Activated effector memory CD4-positive, alpha-beta T cell treated with anti-CD3 and anti-CD28 coated beads, Interleukin-2, amount 50 U/mL, for 16 hours (primary cell): ENCODE measurements at places on chromosomes 6 and 20.

GRCh38 chr6:139109558-139109957 lies 25.3 kb upstream of the HECA start:
- peak; percentile 70 for DNase-seq

- no peak for DNase-seq
Measured at GRCh38 chr6:11423072-11423471, 114.5 kb upstream of the TMEM170B start.

GRCh38 chr20:63766695-63767426 lies 27.3 kb downstream of the SLC2A4RG start:
- DNase-seq = no peak

- peak; percentile 21 for DNase-seq
Measured at GRCh38 chr20:56437196-56437960, 25.3 kb downstream of the CASS4 start.
